ENCODE measurements at places on chromosomes 5 and 9.

DNA sequence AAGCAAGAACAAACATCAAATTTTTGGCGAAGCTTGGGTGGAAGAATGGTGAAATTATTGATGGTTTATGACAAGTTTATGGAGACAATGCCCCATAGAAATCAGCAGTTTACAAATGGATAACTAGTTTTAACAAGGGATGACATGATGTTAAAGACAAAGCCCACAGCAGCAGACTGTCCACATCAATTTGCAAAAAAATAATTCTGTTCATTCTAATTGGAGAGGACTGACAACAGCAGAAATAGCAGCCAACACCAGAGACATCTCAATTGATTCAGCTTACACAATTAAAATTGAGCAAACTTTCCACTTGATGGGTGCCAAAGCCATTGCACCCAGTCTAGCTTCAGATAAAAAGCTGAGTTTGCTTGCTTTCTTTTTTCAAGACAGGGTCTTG lies 82.7 kb upstream of the STK32A start:
- no peak for DNase-seq

GRCh38 chr5:74935752-74936091 lies 69.5 kb upstream of the FAM169A start:
- DNase-seq: no peak

GRCh38 chr9:127858041-127858512 lies 3.6 kb upstream of the ENG start:
- no peak for DNase-seq

DNA sequence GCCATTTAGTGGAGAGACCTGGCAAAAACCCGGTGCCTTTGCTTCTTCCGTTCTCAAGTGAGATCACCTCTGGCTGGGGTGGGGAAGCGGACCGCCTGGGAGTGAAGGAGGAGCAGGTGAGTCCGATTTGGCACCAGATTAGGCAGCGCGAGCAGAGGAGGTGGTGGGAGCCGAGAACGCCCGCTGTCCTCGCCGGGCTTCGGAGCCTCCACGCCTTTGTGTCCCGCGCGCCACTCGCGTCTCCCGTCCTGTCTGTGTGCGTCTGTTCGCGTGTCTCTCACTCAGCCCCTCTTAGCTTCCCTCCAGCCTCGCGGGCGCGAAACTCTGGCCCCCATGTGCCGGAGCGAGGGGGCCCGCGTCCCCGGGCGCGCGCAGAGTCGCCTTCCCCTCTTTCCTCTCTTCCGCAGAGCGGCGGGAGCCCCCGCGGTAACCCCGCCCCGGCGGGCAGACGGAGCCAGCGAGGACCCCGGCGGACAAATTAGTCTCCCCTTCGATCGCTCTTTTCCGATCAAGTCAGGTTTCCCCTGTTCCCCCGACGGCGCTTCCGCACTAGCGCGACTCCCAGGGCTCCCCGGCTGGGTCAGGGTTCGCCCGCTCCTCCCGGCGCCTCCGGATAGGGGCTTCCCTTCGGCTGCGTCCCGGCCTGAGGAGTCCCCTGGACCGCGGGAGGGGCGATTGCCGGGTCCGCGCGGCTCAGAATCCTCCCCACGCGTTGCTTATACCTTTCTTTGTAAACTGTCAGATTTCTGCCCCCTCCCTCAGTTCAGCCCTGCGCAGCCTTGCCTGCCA lies 7.1 kb downstream of the POU4F3 start:
- no peak for DNase-seq

GRCh38 chr9:134892820-134893420 lies 12.3 kb downstream of the FCN2 start:
- no peak for DNase-seq

DNA sequence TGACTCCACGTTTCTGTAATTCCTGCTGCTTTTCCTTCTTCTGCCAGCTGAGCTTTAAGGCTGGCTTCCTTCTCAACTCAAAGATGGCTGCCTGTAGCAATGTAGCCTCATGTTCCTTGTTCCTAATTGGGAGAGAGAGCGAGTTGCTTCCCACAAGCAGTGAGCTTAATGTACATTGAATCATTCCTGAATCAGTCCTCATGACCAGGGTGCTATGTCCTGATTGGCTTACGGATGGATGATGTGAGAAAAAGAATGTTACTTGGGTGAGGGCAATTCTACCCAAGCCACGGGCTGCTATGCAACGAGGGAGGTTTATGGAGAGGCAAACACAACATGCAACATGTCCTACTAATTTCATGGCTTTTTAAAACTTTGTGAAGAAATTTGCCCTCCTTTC lies 356.2 kb downstream of the RASEF start:
- DNase-seq: no peak

DNA sequence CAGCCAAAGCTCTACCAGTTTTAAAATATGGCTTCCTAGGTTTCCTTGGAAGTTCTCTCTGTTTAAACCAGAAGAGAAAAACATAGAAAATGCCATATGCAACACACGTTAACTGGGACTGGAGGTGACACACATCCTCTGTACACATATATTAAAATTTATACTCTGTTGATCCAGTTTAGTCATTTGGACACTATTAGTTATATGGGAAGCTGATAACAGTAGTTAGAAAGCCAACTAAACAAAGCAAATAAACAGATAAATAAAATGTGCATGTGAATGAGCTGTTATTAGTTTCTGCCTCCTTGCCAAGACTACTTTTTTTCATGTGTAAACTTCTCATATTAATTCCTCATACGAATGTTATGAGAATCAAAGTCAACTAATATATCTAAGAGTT lies 1249.2 kb upstream of the CDH6 start:
- no peak for DNase-seq

DNA sequence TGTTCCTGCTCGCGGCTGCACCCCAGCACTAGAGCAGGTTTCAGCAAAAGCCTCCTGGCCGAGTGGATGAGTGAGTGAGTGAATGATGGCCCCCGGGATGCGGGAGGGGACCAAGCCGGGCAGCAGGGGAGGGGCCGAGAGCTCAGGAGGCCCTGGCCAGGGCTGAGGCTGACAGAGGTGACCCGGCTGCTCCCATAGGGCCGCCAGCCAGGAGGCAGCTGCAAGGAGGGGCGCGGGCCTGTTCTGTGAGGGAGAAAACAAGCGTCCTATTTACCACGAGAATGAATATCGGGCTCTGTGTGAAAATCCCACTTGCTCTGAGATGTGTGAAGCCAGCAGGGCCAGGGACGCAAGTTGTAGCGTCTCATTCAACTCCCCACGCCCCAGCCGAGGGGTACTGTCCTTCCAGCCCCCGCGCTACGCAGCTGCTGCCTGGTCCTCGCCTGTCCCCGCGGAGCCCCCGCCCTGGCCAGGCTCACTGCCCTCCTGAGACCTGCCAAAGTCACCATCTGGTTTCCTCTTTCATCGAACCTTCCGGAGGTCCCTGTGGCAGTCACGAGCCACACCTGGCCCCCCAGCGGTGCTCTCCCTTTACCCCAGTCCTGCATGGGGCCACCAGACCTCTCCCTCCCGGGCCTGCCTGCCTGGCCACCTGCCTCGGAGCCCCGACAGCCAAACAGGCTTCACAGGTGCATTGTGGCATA lies 38.8 kb downstream of the RASGEF1C start:
- no peak for DNase-seq

- no peak for DNase-seq
These were observed 46.5 kb downstream of the NKD2 start for GRCh38 chr5:1054799-1055775.

GRCh38 chr5:102223542-102224477 lies 72.3 kb downstream of the SLCO4C1 start:
- peak; percentile 36 for DNase-seq

Data from EH (cell line).